Large intestine (tissue), 12 donors: ENCODE measurements at places on chromosomes 7 and 10. TPM values are rescaled to one million over a fixed set of nuclear protein-coding genes. Genes with fewer than 3 reads are reported as not detected.

GPR85 gene
- polyA plus RNA-seq, result 3.1 TPM

TRIM73 gene
- 4.8 TPM for polyA plus RNA-seq

DNA sequence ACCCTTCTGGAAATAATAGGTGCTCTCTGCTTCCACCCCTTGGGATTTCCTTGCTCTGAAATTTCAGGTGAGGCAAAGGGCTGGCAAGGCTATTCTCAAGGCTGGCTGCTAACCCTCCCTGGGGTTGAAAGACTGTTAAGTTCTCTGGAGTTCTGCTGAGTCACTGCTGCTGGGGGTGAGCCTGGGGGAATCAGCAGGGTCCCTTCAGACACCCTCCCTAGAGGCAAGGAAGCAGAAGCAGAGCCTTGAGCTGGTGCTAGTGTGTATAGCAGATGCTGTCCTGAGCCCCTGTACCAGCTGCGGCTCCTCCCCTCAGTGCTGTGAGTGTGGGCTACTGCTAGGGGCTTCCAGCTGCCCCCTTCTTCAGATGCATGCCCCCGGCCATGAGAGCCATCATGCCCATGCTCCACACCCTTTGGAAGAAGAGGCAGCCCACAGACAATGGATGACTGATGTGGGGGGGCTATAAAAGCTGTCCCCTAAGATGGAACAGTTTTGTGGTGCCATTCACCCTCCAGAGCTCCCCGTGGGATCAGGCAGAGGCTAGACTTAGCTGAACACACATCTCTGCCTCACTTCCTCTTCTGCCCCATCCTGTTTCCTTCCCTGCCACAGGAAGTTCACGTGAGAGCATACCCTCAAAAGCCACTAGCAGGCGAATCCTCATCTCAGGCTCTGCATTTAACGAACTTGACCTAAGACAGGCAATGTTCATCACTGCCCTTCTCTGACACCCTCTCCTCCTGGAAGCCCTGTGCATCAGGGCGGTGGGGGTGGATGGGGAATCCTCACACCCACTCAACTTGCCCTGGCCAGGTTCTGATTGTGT is 91.8 kb downstream of the SH3PXD2A start:
- H3K27me3 ChIP-seq, result no peaks in the 10 kb centered on the region
- H3K4me1 ChIP-seq, result peaks cover 23% of the 10 kb centered on the region
- H3K27ac ChIP-seq, result no peak overlapping the region
- H3K36me3 ChIP-seq, result peaks cover 32% of the 10 kb centered on the region
- H3K4me3 ChIP-seq, result no peak overlapping the region
- no peak for DNase-seq

GRCh38 chr10:110310741-110311140 is 6.0 kb upstream of the SMNDC1 start:
- H3K4me3 ChIP-seq, result no peak overlapping the region
- no peaks in the 10 kb centered on the region for H3K36me3 ChIP-seq
- no peak overlapping the region for H3K27ac ChIP-seq
- no peak for DNase-seq

DNA sequence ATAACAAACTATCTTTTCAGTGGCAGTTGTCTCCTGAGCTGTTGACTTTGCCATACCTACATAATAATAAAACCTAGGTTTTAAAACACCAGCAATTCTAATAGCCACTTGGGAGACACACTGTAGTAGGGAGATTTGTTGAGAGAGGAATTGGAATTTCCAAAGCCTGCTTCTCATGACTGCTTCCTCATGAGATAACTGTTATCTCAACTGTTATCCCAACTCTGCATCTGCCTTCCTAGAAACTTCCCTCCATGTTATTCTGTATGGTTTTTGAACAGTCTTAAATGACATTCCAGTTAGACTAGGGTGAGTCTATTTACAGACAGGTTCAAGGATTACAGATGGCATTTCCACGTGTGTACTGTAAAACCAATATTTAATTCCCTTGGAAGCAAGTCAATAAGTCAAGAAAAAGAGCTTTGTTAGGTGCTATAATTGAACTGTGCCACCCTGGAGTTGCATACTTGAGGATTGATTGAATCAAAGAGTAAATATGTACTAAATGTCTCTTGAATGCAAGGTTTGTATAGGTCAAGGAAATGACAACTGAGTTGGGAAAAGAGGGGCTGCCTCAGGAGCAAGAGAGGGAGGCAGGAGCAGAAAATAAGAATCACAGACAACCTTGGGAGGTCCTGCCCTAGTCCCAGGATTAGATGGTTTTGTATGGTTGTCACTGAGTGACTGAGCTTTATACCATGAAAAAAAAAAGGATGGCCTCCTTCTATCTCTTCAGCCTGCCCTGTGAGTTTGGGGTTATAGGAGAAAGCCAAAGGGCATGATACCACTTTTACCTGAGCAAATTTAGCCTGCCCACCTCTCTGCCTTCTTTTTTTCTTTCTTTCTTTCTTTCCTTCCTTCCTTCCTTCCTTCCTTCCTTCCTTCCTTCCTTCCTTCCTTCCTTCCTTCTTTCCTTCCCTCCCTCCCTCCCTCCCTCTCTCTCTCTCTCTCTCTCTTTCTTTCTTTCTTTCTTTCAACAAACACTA is 9.9 kb upstream of the TM9SF3 start:
- no peaks in the 10 kb centered on the region for H3K27me3 ChIP-seq
- H3K4me3 ChIP-seq, result no peak overlapping the region
- no peaks in the 10 kb centered on the region for H3K36me3 ChIP-seq
- DNase-seq, result peak; percentile 58
- peaks cover 41% of the 10 kb centered on the region for H3K4me1 ChIP-seq

DNA sequence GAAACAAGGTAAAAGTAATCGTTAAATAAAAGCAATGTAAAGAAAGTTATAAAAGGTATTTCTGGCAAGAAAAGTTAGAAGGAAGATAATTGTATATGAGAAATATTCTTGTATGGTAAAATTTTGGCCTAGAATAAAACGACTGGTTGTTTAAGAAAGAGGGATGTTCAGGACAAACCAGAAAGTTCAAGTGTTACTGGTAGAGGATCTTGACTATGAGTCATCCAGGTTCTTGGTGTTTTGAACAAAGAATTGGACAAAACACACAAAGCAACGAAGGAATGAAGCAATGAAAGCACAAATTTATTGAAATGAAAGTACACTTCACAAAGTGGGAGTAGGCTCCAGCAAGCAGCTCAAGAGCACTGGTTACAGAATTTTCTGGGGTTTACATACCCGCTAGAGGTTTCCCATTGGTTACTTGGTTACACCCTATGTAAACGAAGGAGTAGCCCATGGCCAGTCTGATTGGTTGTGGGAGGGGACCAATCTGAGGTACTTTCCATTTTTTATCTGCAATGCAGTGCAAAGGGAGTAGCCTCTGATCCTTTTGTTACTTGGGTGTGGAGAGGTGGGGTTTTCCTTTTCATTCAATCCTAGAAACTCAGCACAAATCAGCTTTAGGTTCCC is 22.4 kb upstream of the GARS1 start:
- H3K36me3 ChIP-seq, result peaks cover 38% of the 10 kb centered on the region
- no peak overlapping the region for H3K4me3 ChIP-seq
- no peaks in the 10 kb centered on the region for H3K27me3 ChIP-seq
- no peaks in the 10 kb centered on the region for H3K4me1 ChIP-seq
- H3K27ac ChIP-seq, result no peak overlapping the region
- no peak for DNase-seq

GRCh38 chr7:116598861-116599260 is 73.1 kb upstream of the MET start:
- H3K27ac ChIP-seq, result no peak overlapping the region
- H3K4me1 ChIP-seq, result no peaks in the 10 kb centered on the region
- no peak for DNase-seq
- H3K36me3 ChIP-seq, result no peaks in the 10 kb centered on the region
- no peaks in the 10 kb centered on the region for H3K27me3 ChIP-seq
